ENCODE measurements at places on chromosomes 2 and 18. TPM values are rescaled to one million over a fixed set of nuclear protein-coding genes. Genes with fewer than 3 reads are reported as not detected.

- H3K36me3 ChIP-seq: no peaks in the 10 kb centered on the region
- peaks cover 10% of the 10 kb centered on the region for H3K27me3 ChIP-seq
- H3K4me1 ChIP-seq: no peaks in the 10 kb centered on the region
- H3K4me3 ChIP-seq: no peak overlapping the region
- no peak overlapping the region for H3K27ac ChIP-seq
These were observed 31.7 kb downstream of the CELF4 start for GRCh38 chr18:37533647-37534584.

DNA sequence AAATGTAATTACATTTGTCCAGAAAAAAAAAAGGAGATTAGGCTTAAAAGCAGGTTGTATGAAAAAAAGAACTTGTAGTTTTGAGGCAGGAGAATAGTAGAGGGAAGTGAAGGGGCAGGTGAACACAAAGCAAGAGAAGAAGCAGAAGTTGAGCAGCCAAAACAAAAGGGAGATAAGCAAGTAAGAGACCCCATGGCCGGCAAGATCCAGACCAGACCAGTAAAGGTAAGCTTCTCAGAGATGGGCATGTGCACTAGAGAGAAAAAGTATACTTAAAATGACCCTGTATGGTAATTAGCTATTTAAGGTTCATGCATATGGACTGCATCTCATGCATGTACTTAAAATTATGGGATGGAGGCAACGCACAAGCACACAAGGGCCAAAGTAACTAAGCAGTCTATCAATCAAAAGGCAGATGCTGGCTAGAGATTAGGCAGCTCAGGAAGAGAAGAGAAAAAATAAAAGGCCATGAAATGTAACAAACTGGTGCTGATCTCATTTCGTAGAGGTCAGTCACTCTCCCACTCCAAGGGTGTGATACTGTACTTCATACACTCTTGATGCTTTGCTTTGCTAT is 9.7 kb downstream of the SIGLEC15 start:
- H3K36me3 ChIP-seq: no peaks in the 10 kb centered on the region
- DNase-seq: no peak
- no peaks in the 10 kb centered on the region for H3K27me3 ChIP-seq
- H3K4me3 ChIP-seq: no peak overlapping the region
- H3K27ac ChIP-seq: no peak overlapping the region

- H3K27ac ChIP-seq: no peak overlapping the region
- H3K4me3 ChIP-seq: no peak overlapping the region
- no peaks in the 10 kb centered on the region for H3K36me3 ChIP-seq
- H3K4me1 ChIP-seq: no peaks in the 10 kb centered on the region
These were observed 186.4 kb upstream of the FAM98A start for GRCh38 chr2:33785201-33786106.

NOSTRIN gene
- 18.8 TPM for total RNA-seq

SERPINB10 gene
- not detected for total RNA-seq

C2orf78 gene
- total RNA-seq: not detected
